ENCODE measurements at places on chromosomes 4 and X.
A peak's percentile ranks its signal among the peaks of the same experiment; 100 is the strongest.

DNA sequence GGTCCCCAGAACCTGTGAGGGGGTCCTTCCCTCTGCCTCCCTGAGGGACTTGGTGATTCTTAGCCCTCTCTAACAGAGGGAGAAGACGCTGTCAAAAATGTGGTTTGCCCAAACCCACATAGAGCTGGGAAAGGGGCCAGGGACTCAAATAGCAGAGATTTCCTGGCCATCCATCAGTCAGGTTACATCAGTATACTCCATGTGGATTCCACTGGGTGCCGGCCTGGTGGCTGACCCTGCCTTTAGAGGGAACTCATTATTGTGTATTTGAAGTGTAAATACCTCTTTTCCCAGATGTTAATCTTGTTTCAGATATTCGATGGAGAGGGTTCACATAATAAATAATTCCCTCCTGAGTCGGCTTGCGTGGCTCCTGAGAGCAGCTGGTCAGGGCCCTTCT is 130.3 kb downstream of the TBL1X start:
- no peak for DNase-seq

DNA sequence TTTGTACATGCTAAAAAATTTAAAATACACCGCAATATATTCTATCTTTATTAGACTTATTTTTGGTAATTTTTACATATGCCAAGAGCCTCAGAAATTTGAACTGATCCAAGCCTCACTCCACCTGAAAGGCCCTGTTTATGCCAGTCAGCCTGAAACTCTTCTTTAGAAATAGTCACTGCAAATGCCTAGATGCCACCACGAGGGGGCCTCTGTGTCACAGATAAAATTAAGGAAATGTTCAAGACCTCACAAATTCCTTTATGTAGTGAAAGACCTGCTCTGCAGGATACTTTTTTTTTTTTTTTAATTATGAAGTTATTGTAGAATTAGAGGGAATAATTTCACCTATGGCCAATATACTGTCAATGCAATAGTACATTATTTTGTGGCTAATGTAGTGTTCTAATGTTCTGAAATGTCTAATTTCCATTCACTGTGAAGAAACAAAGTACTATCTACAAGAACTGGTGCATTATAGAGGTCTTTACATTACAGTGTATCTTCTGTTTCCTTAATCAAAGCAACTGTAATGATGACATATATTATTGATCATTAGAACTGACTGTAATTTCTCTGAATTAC is 69.8 kb downstream of the DTHD1 start:
- DNase-seq = peak; percentile 32

- DNase-seq = no peak
These were observed 46.4 kb downstream of the NAT8L start for GRCh38 chr4:2105559-2105958.

- DNase-seq = no peak
These were observed 399.6 kb upstream of the RPS6KA3 start for GRCh38 chrX:20666331-20666730.

- DNase-seq = no peak
These were observed 79.2 kb upstream of the BOD1L1 start for GRCh38 chr4:13706716-13707115.

- DNase-seq = no peak
These were observed at the start of gene TACR3 for GRCh38 chr4:103719830-103720207. Gene TACR3, minus strand, starts transcription at chr4:103719985. Its CDS starts 310 bp downstream, at chr4:103719675.

DNA sequence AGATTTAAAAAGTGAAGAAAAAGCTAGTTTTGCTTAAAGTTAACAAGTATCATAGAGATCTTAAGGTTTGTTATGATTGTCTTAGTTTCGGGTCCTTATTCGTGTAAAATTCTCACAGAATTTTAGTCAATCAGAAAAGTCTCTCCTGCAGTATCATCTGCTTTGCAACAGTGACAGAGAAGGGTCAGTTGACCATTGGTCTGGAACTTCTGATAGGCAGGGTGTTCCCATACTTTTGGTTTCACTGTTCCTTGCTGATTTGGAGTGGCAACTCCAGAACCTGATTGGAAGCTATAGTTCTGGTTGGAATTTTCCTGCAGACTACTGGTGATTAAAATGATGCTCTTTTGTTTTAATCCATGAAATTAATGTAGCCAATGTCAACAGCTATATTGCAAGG is 1.8 kb downstream of the IL15 start:
- DNase-seq = no peak

DNA sequence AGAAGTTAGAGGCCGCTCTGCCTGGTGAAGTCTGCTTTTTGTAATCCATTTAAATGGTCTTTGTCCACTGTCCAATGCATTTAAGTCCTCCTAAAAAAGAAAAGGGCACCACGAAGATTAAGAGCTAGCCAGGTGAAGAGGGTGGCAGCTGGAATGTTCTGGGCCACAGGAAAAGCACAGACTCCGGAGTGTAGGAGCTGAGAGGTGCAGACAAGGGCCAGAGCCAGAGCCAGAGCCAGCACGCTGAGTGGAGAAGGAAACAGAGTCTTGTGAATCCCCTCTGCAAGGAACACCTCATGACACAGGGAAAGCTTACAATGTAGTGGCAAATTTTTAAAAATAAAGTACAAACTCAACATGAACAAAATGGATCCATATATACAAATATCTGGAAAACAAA is 83.6 kb downstream of the TSPAN5 start:
- DNase-seq = no peak

DNA sequence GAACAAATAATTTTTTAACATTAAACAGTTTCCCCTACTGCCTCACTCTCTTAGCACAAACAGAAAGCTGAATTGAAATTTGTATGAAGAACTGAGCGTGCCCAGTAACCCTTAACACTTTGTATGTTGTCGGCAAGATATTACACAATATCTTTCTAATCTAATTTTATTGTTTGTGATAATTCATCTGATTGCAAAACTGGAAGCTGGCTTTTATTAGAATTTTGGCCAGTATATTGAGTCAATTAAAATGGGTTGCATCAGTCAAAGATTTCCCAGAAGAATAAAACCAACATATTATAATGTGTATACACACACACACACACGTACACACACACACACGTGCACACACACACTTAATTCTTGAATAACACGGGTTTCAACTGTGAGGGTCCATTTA is 2332.1 kb downstream of the PCDH7 start:
- DNase-seq = no peak

- DNase-seq = no peak
These were observed 6.3 kb downstream of the SFRP2 start for GRCh38 chr4:153782581-153782980.

DNA sequence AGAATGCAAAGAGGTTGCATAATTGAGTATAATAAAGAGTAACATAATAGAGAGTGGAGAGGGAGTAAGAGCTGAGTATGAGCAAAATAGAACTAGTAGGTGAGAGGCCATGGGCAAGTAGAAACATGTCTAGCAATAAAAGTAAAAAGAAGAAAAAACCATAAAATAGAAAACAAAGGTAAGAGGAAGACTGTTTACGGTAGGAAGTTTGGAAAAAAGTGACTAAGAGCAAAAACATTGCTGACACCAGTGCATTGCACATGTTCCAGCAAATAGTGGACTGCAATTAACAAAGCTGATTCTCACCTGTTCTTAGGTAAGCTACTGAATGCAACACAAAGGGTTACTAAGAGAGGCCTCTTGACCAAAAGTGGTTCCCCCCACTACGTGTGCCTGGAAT is 202.9 kb downstream of the TEX13A start:
- DNase-seq = no peak

DNA sequence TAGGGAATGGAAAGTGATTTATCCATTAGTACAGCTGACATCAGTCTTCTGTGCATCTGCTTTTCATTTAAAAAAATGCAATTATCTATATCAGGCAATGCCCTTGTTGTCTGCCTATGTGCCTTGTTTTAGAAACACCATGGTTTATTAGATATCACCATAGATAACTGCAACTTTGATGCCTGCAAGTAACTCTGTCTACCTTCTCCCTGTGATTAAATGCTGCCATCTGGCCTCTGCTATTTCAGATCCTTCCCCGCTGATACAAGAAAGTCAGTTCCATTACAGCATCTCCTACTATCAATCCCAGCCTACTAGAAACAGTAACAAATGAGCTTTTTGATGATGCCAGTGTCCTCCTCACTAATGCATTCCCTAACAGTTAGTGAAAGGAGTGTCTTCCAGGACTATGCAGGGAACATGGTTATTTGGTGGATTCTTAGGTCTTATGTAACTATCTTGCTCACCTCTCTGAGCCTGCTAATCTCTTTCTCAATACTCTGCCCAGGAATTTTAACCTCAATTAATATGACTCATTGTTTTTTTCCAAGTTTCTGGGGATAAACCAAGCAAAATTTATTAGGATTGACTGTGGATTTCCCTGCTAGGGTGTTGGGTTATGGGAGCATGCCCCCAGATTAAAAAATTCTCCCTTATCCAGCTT is 444.9 kb downstream of the RAPGEF2 start:
- no peak for DNase-seq

- no peak for DNase-seq
These were observed 107.2 kb downstream of the ANAPC4 start for GRCh38 chr4:25484243-25484721.

DNA sequence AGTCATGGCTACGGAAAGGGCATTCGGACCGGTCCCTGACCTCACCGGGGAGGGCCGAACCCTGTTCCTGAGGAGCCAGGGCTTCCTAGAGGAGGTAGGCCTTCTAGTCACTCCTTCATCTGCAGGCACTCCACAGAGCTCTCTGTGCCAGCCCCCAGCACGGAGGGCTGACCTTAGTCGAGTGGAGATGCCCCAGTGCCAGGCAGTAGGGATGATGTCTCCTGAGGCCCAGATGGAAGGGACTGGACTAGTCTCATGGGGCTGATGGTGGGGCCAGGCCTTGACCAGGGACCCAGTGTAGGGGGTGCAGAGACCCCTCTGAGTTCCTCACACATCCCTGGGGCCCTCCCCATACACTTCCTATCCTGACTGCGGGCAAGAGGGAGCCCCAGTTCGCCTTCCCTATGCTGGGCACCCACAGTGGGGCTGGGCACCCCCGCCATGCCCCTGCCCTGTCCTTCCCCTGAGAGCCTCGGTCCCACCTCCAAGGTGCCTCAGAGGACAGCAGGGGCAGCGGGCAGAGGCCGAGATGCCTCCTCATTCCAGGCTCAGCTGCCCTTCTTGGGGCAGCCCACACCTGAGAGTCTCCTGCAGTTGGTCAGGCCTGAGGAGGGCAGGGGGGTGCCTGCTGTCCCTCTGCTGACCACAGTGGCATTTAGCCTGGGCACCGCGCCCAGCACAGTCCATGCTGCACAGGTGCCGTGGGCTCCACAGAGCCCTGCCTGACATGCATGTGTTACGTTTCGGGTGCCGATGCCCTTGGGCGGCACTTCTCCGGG is 1.4 kb upstream of the MSANTD1 start:
- DNase-seq = no peak

- no peak for DNase-seq
These were observed 289.2 kb downstream of the TENM3 start for GRCh38 chr4:182532441-182532840.

DNA sequence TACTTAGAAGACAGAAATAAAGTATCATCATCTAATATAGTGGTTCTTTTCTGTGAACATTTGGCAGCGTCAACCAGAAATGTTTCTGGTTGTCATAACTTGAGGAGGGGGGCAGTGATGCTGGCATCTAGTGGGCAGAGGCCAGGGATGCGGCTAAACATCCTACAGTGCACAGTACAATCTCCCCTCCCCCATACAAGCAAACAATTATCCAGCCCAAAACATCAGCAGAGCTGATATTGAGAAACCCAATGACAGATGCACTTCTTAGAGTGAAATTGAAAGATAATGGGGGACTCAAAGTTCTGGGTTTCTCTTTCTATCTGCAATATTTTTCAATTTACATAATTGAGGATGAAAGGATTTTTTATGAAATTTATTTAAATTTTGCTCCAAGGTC is 1.9 kb upstream of the EIF1AX start:
- DNase-seq = no peak

GRCh38 chr4:140140566-140140965 is 13.4 kb downstream of the MAML3 start:
- DNase-seq = no peak

DNA sequence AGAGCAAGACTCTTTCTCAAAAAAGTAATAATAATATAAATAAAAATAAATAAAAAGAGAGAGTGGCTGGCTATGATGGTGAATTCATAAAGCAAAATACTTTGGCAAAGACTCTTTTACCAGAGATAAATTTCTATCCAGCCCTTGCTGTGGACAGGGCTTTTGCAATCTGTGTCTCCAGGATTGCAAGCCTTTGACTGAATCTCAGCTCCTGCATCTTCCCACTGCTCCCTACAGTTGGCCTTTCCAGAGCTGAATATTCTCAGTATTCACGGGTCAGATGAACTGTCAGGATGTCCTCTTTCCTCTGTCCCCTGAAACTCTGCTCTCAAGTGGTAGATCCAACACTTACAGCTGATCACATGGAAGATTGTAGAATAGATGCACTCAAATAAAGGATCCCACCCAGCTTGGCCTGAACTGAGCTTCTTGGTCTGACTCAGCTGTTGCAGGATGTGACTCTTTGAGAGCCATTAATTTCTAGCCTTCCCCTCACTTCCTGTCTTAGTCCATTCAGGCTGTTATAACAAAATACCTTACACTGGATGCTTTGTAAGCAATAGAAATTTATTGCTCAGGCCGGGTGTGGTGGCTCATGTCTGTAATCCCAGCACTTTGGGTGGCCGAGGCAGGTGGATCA is 123.4 kb upstream of the GUCY1A1 start:
- DNase-seq = no peak

DNA sequence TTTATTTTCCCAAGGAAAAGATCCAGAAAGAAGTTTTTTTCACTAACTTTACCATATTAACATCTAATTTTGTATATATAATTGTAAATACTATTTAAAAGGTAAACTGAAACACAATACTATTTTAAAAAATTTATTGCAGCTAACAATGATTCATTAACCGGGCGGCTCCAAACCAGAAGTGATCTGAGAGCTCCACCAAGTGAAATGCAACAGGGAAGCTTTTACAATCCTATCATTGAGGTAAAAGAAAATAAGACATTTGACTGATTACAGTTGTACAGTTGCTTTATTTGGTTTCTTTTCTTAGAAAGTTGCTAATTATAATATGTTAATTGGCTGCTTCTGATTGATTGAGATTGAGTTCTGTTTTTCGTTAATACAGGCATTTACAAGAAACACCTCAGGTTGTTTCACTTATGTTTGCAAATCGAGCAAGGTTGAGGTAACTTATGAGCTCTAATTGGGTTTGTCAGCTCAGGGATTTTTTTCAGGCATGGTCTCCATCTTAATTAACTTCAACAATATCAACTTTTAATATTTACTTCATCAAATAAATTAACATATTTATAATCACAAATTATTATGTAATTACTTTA is 220.2 kb upstream of the UGT8 start:
- DNase-seq = no peak

GRCh38 chr4:123585111-123585510 is 188.5 kb downstream of the SPRY1 start:
- no peak for DNase-seq

GRCh38 chr4:109359040-109359646 is 56.7 kb upstream of the COL25A1 start:
- DNase-seq = no peak

DNA sequence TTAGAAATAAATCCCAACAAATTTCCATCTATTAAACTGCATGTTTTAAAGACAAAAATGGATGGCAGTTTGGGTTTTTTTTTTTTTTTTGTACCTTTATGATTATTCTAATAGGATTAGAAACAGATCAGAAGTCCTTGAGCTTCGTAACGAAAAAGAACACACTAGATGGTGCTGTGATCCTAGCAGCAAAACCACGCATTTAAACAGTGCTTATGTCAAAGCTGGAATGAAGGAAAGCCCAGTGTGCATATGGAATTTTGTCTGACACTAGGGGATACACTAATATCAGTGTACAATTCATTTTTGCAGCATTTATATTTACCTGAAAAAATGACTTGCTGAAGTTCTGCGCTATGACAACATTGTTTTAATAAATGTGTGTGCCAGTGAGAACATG is 229.1 kb downstream of the VEGFC start:
- no peak for DNase-seq
